ENCODE measurements at places on chromosomes 12 and 14. TPM values are rescaled to one million over a fixed set of nuclear protein-coding genes. Genes with fewer than 3 reads are reported as not detected.

Gene REM2
- 4.4 TPM for total RNA-seq

Gene NAV3
- not detected for total RNA-seq

Gene LHX5
- not detected for total RNA-seq

Gene ETV6
- total RNA-seq: 43.9 TPM

Gene VPS33A
- total RNA-seq: 42.6 TPM

Gene CRIP1
- total RNA-seq: 290 TPM

Gene KRT6B
- not detected for total RNA-seq

Gene SERPINA5
- not detected for total RNA-seq

GRCh38 chr14:101193106-101193844 is 289.8 kb upstream of the RTL1 start:
- H3K4me1 ChIP-seq: no peaks in the 10 kb centered on the region
- no peak overlapping the region for H3K4me3 ChIP-seq
- DNase-seq: no peak
- H3K36me3 ChIP-seq: no peaks in the 10 kb centered on the region

DNA sequence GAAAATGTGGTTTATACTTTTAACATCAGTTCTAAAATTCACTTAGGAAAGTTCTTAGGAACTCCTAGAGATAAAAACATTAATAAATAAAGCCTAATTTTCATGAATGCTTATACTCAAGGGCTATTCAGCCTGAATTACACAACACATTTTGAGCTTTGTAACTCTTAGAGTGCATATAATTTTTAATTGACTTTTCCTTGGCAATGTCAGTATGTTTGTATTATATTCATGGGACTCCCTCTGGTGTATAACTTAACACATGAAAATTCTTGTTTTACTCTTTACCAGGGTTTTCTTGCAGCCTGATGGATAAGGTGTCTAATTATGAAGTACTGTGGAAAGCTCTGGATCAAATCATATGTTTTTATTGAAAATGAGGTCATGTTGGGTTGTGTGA is 150.6 kb upstream of the HMGA2 start:
- H3K27ac ChIP-seq: no peak overlapping the region
- no peaks in the 10 kb centered on the region for H3K36me3 ChIP-seq
- no peak overlapping the region for H3K4me3 ChIP-seq
- H3K4me1 ChIP-seq: no peaks in the 10 kb centered on the region
- no peaks in the 10 kb centered on the region for H3K27me3 ChIP-seq
- no peak for DNase-seq

DNA sequence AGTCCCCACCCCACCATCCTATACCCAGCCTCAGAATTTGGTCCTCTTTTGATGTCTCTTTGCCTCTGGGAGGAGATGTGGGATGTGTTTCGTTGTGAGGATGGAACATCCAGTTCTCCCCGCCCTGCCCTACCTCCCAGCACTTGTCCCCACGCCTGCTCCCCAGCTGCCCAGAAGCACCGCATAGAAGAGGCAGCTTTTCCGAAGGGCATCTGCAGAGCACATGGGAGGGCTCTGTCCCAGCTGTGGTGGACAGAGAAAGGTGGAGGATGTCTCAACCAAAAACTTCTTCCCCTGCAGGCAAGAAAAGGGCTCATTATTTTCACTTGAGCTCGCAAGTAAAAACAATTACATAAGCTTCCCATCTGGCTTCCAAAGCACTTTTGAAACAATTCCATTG is 302.6 kb downstream of the PCNX1 start:
- DNase-seq: no peak
- H3K4me3 ChIP-seq: no peak overlapping the region
- no peaks in the 10 kb centered on the region for H3K27me3 ChIP-seq
- no peak overlapping the region for H3K27ac ChIP-seq
- no peaks in the 10 kb centered on the region for H3K36me3 ChIP-seq
- H3K4me1 ChIP-seq: no peaks in the 10 kb centered on the region

DNA sequence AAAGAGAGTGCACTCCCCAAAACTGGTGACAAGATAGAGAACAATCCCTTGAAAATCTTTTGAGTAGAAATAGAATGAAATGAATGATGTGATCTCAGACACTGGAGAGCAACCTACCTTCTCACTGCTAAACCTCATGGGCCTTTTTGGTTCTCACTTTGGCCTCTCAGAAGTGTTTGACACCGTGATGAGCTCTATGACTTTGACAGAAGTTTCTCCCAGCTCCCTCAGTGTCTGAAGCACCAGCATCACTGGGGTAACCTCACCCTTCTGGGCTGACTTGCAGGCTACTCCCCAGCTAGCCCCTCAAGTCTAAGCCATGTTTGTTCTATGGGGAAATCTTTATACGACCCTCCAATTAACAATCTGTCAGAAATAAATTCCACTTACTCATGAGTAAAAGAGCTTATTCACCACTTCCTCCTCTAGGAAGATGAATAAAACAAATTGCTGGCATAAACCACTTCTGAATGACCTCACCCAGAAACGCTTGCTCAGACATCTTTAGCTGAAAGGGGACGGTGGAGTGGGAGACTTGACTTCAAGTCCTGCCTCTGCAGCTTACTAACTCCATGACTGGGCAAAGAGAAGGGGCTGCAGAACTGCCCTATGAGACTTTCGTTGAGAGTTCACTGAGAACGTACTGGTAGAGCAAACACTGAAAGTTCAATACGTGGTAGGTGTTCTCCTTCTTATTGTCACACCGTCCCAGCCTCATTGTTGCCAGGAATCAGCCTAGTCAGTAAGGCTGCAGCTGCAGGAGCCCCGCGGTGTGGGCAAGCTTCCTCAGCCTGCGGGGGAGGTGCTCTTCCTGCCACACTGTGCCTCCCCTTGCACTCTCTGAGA is 46.5 kb downstream of the ST8SIA1 start:
- peaks cover 32% of the 10 kb centered on the region for H3K4me1 ChIP-seq
- peak; percentile 22 for DNase-seq
- peak overlapping the region; percentile 35 for H3K4me3 ChIP-seq
- no peaks in the 10 kb centered on the region for H3K36me3 ChIP-seq
- H3K27me3 ChIP-seq: no peaks in the 10 kb centered on the region

- H3K27me3 ChIP-seq: no peaks in the 10 kb centered on the region
- H3K4me1 ChIP-seq: peaks cover 15% of the 10 kb centered on the region
- H3K36me3 ChIP-seq: no peaks in the 10 kb centered on the region
- no peak overlapping the region for H3K27ac ChIP-seq
These were observed 28.6 kb downstream of the AMN start for GRCh38 chr14:102951034-102951433.

DNA sequence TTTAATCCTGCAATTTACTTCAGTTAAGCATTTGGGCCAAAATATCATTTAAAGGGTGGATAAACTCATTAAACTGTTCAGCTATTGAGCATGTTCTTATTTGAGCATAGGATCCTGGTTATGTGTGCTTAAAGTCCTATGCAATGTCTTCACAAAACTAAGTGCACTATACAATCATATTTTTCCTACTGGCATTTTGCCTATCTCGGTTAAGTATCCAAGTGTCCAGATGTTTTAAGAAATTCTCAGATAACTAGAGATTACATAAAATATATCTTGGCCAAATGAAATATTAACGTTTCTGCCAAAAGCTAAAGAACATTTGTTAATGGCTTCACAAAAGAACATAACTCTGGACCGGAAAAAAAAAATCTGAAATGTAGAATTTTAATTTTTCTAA is 250.8 kb upstream of the LRFN5 start:
- no peak overlapping the region for H3K27ac ChIP-seq
- no peak overlapping the region for H3K4me3 ChIP-seq
- H3K36me3 ChIP-seq: no peaks in the 10 kb centered on the region
- no peak for DNase-seq
- no peaks in the 10 kb centered on the region for H3K4me1 ChIP-seq
- no peaks in the 10 kb centered on the region for H3K27me3 ChIP-seq

- no peaks in the 10 kb centered on the region for H3K36me3 ChIP-seq
- DNase-seq: no peak
- H3K27me3 ChIP-seq: no peaks in the 10 kb centered on the region
These were observed 59.0 kb downstream of the MDM2 start for GRCh38 chr12:68866950-68867349.

DNA sequence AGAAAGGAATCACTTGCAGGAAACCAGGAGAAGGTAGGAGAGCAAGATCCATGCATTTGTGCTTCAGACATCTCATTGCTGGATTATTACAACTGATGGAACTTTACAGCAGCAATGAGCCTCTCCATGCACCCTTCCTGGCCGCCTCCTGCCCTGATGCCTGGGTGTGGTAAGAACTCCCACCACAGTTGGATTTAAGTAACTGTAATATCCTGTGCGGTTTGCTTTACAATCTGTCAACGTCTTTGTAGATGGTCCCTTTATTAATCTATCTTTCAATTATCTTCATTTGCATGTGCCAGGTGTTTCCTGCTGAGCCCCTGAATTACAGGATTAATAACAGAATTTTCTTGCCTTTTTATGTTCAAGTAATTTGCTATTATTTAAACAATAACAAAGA is 1300.5 kb upstream of the TMEM132C start:
- no peak overlapping the region for H3K4me3 ChIP-seq
- no peaks in the 10 kb centered on the region for H3K27me3 ChIP-seq
- DNase-seq: no peak
- no peaks in the 10 kb centered on the region for H3K4me1 ChIP-seq

- H3K27ac ChIP-seq: no peak overlapping the region
- H3K4me1 ChIP-seq: peaks cover 97% of the 10 kb centered on the region
- H3K27me3 ChIP-seq: no peaks in the 10 kb centered on the region
- no peak overlapping the region for H3K4me3 ChIP-seq
- no peak for DNase-seq
- H3K36me3 ChIP-seq: peaks cover 13% of the 10 kb centered on the region
These were observed 9.8 kb downstream of the SLC38A1 start for GRCh38 chr12:46259071-46259470.

GRCh38 chr12:46494424-46494823 is 121.9 kb upstream of the SLC38A2 start:
- H3K4me1 ChIP-seq: no peaks in the 10 kb centered on the region
- DNase-seq: no peak
- no peaks in the 10 kb centered on the region for H3K36me3 ChIP-seq
- H3K27me3 ChIP-seq: no peaks in the 10 kb centered on the region
- no peak overlapping the region for H3K4me3 ChIP-seq

DNA sequence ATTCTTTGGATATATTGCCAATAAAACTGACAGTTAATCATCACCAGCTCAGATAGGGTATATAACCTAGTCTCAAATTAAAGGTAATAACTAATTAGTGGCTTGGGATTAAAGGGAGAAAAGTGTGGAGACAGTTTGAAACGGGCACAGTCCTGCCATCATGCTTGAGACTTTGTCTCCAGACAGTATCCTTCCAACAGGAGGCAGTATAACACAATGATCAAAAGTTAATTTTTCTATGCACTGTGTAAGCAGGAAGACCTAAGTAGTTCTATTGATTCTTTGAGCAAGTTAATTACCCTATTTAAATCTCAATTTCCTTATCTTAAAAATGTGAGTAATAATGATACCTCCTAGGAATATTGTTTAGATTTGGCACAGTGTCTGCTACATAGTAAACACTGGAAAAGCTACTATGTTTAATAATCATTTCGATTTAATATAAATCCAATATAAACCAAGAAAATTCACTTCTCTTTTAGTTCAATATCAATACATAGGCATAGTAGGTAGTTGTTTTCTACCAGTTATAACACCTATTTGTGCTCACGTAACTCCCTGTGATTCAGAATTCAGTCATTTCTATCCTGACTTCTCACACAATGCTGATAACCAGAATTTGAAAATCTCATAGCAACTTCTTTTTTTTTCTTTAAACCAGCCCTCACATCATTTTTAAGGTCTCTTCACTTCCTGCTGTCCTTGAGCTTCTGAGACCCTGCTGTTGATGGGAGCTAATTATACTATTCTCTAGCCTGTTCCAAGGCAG is 53.7 kb downstream of the GALNT4 start:
- no peak overlapping the region for H3K27ac ChIP-seq
- peak; percentile 53 for DNase-seq
- no peaks in the 10 kb centered on the region for H3K27me3 ChIP-seq
- no peaks in the 10 kb centered on the region for H3K36me3 ChIP-seq

DNA sequence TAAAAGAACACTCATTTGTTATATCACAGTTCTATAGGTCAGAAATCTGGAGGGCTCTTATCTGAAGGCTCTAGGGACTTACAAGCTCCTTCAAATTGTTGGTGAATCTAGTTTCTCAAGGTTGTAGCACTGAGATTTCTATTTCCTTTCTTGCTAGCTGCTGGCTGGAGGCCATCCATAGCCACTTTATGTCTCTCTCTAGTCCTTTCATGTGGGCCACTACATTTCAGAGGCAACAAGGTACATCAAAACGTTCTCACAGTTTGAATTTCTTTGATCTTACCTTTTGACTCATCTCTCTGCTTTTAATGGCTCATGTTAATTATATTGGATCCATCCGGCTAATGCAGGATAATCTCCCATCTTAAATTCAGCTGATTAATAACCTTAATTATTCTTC is 286.8 kb downstream of the DIO2 start:
- no peaks in the 10 kb centered on the region for H3K4me1 ChIP-seq
- no peaks in the 10 kb centered on the region for H3K27me3 ChIP-seq
- no peaks in the 10 kb centered on the region for H3K36me3 ChIP-seq
- H3K27ac ChIP-seq: no peak overlapping the region

- H3K4me3 ChIP-seq: no peak overlapping the region
- H3K27me3 ChIP-seq: no peaks in the 10 kb centered on the region
- H3K27ac ChIP-seq: no peak overlapping the region
- H3K36me3 ChIP-seq: no peaks in the 10 kb centered on the region
- DNase-seq: no peak
These were observed 95.9 kb downstream of the TBX3 start for GRCh38 chr12:114588061-114588460.

- H3K36me3 ChIP-seq: no peaks in the 10 kb centered on the region
- no peak overlapping the region for H3K27ac ChIP-seq
- no peaks in the 10 kb centered on the region for H3K4me1 ChIP-seq
- no peak overlapping the region for H3K4me3 ChIP-seq
- no peak for DNase-seq
- no peaks in the 10 kb centered on the region for H3K27me3 ChIP-seq
These were observed 6.7 kb upstream of the BTBD6 start for GRCh38 chr14:105241641-105242040.

All from CD4-positive, alpha-beta memory T cell (primary cell).